ENCODE measurements at places on chromosomes 1 and 21. TPM values are rescaled to one million over a fixed set of nuclear protein-coding genes. Genes with fewer than 3 reads are reported as not detected.

ACTL8 gene
- total RNA-seq, result not detected

ELAPOR1 gene
- total RNA-seq, result 0.45 TPM

PTPN22 gene
- 0.99 TPM for total RNA-seq

C1orf210 gene
- not detected for total RNA-seq

RTCA gene
- total RNA-seq, result 118 TPM

DIO1 gene
- not detected for total RNA-seq

LEFTY1 gene
- total RNA-seq, result not detected

RXFP4 gene
- not detected for total RNA-seq

ATP1A1 gene
- total RNA-seq, result 95.0 TPM

LDLRAD2 gene
- total RNA-seq, result 0.09 TPM

PERM1 gene
- 0.57 TPM for total RNA-seq

TSPAN1 gene
- 0.81 TPM for total RNA-seq

ITLN1 gene
- 0.49 TPM for total RNA-seq

COL9A2 gene
- total RNA-seq, result 7.0 TPM

LEPROT gene
- total RNA-seq, result 32.6 TPM

CFHR5 gene
- not detected for total RNA-seq

CLDN17 gene
- total RNA-seq, result not detected

MSH4 gene
- 0.16 TPM for total RNA-seq

PGLYRP3 gene
- total RNA-seq, result not detected

GPR37L1 gene
- total RNA-seq, result not detected

SPRR3 gene
- not detected for total RNA-seq

NBPF6 gene
- not detected for total RNA-seq

NPR1 gene
- total RNA-seq, result 1.5 TPM

PRDM16 gene
- total RNA-seq, result 11.3 TPM

SGIP1 gene
- total RNA-seq, result 2.1 TPM

RHCE gene
- total RNA-seq, result 0.27 TPM

FUCA1 gene
- total RNA-seq, result 3.8 TPM

ARHGEF16 gene
- total RNA-seq, result not detected

EFNA4 gene
- total RNA-seq, result 5.3 TPM

UTP25 gene
- total RNA-seq, result 11.2 TPM

FCGR3A gene
- not detected for total RNA-seq

SPRR2B gene
- not detected for total RNA-seq

KIAA1614 gene
- 9.7 TPM for total RNA-seq

FCER1G gene
- total RNA-seq, result not detected

CD84 gene
- total RNA-seq, result not detected

PIK3R3 gene
- total RNA-seq, result 5.0 TPM

TMEM125 gene
- total RNA-seq, result not detected

SPRR4 gene
- total RNA-seq, result not detected

PGLYRP4 gene
- not detected for total RNA-seq

RNU1-2 gene
- total RNA-seq, result 2,882 TPM

ANXA9 gene
- 0.49 TPM for total RNA-seq

GPR61 gene
- total RNA-seq, result under 0.01 TPM

GCSAML gene
- not detected for total RNA-seq

HEYL gene
- total RNA-seq, result not detected

SMIM11 gene
- total RNA-seq, result 1.9 TPM

C1orf141 gene
- 0.65 TPM for total RNA-seq

RNU1-4 gene
- total RNA-seq, result under 0.01 TPM

C4BPA gene
- not detected for total RNA-seq

RGSL1 gene
- total RNA-seq, result not detected

Measured in fibroblast of the aortic adventitia (primary cell).